ENCODE measurements at places on chromosomes 6 and 20. TPM values are rescaled to one million over a fixed set of nuclear protein-coding genes. Genes with fewer than 3 reads are reported as not detected.

GRCh38 chr6:25446830-25447569 lies 167.8 kb downstream of the CARMIL1 start:
- H3K27ac ChIP-seq: no peak overlapping the region
- no peak overlapping the region for H3K4me3 ChIP-seq
- peaks cover 20% of the 10 kb centered on the region for H3K4me1 ChIP-seq
- H3K36me3 ChIP-seq: no peaks in the 10 kb centered on the region
- no peak for DNase-seq

- H3K27me3 ChIP-seq: no peaks in the 10 kb centered on the region
- H3K27ac ChIP-seq: no peak overlapping the region
These were observed 5.3 kb downstream of the ZBTB24 start for GRCh38 chr6:109477725-109478124.

DNA sequence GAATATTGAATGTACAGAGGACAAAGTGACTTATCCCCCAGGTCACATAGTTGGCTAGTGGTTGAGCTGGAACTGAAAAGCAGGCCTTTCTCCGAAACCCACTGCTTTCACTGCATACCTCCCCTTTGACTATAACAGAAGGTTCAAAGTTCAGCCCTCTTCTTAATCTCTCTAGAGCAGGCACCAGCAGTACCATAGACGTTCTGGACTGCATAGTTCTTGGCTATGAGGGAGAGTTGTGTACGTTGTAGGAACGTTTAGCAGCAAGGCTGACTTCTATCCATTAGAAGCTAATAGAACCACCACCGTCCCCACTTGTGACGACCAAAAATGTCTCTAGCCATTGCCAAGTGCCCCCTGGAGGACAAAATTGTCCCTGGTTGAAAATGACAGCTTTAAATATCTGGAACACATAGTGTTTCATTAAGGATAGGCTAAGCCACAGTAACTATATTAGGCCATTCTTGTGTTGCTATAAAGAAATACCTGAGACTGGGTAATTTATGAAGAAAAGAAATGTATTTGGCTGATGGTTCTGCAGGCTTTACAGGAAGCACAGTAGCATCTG lies 123.8 kb upstream of the MTHFD1L start:
- no peaks in the 10 kb centered on the region for H3K36me3 ChIP-seq
- H3K27me3 ChIP-seq: no peaks in the 10 kb centered on the region
- no peak overlapping the region for H3K4me3 ChIP-seq
- H3K27ac ChIP-seq: no peak overlapping the region

The C6orf163 gene
- total RNA-seq: 1.5 TPM

DNA sequence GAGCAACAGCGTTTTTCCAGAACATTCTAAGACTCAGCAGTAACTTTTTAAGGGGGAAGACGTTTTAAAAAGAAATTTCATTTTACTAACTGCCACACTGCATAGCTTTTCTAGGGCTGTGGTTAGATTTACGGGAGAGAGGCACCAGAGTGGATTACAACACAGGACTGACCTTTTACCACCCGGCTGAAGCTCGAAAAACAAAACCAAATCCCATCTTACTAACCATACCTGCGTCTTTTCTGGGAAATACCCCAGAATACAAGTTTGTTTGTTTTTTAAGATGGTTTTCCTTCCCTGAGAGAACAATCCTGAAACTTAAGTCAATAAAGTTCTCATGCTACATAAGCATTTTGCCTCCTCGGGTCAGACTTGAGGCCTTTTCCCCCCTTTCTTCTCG lies 209.3 kb upstream of the SOX4 start:
- H3K4me1 ChIP-seq: peaks cover 2% of the 10 kb centered on the region
- H3K27ac ChIP-seq: no peak overlapping the region
- no peaks in the 10 kb centered on the region for H3K27me3 ChIP-seq
- H3K36me3 ChIP-seq: no peaks in the 10 kb centered on the region
- H3K4me3 ChIP-seq: no peak overlapping the region

The LTB gene
- total RNA-seq: 0.43 TPM

DNA sequence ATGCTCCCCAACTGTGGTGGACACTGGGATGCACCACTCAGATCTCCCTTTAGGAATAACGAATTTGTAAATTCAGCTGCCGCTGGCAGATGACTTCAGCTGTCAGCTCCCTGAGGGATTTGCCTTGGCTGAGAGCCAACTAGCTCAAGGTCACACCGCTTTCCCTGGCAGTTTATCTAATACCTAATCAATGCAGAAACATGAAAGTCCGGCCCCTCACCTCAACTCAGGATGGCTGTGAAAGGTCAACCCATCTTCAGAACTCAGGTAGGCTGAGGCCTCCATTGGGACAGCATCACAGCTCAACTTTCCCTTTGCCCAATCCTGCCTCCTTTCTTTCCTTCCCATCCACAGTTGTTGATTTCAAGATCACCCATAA lies 22.8 kb upstream of the SCGN start:
- no peak overlapping the region for H3K4me3 ChIP-seq
- no peak for DNase-seq
- no peaks in the 10 kb centered on the region for H3K4me1 ChIP-seq
- no peak overlapping the region for H3K27ac ChIP-seq
- H3K36me3 ChIP-seq: no peaks in the 10 kb centered on the region

GRCh38 chr20:62349556-62350097 lies 17.5 kb downstream of the LAMA5 start:
- H3K27ac ChIP-seq: no peak overlapping the region
- no peak overlapping the region for H3K4me3 ChIP-seq
- no peaks in the 10 kb centered on the region for H3K27me3 ChIP-seq
- H3K4me1 ChIP-seq: no peaks in the 10 kb centered on the region
- peaks cover 23% of the 10 kb centered on the region for H3K36me3 ChIP-seq

Data from H1 (cell line).